ENCODE measurements at places on chromosomes 12 and 14.
A peak's percentile ranks its signal among the peaks of the same experiment; 100 is the strongest.

- peak; percentile 27 for DNase-seq
Observed at GRCh38 chr12:111766608-111767361, at the start of gene ALDH2. ALDH2 (plus strand) TSS chr12:111766933; CDS start chr12:111766983, 50 bp downstream.

DNA sequence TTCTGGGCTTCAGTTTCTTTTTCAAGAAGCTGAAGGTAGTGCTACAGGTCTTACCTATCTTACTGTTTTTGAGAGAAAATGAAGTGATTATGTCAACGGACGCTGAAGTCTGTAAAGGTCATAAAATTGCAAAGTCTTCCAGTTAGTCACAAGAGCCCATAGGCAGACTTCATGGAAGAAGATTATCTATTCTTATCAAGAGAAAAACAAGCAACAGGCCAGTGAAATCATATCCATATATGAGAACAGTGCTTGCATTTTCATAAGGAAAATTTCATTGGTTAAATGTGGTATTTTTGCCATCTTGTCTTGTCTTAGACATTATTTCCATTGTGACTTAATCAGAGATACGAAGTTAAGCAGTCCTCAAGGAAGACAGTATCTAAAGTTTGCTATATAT is 412.7 kb upstream of the SEL1L start:
- no peak for DNase-seq

DNA sequence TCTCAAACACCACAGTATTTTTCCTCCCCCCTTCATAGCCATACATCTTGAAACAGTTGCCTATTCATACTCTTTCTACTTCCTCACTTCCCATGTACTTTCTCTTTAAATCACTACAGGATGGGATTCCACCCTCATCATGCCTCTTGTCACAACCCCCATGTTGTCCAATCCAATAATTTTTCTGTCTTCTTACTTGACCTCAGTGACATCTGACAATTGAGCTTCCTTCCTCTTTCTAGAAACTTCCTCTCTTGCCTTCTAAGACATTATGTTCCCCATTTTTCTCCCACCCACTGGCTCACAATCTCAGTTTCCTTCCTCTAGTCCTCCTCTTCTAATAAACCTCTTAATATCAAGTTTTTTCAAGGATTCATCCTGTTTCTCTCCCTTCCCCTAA is 5.3 kb downstream of the C2CD5 start:
- no peak for DNase-seq

DNA sequence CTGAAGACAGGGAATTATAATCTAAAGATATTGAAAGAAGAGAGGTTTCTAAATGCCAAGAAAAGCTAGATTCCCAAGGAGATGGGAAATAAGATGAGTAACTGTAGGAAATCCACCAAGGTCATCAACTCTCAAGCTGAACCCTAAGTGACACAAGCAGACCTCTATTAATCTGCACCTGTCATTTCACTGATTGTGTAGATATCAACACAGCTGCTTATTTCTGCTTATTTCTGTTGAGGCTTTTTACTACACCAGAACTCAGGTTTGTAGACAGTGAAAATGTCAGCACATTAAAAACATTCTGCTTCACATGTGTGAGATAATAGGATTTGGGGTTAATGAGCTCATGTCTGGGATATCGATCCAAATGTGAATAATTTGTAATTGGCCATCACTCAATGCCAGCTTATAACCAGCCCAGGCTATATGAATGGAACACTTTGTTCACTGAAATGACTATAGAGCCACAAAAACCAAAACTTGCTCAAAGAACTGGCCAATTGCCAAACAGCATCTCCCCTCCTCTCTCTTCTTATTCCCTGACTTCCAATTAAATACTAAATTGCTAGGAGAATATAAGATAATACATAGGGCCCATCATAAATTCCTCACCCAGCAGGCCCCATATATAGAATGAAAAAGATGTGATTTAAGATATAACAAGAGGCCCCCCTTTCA is 188.7 kb upstream of the ARID2 start:
- DNase-seq = no peak

DNA sequence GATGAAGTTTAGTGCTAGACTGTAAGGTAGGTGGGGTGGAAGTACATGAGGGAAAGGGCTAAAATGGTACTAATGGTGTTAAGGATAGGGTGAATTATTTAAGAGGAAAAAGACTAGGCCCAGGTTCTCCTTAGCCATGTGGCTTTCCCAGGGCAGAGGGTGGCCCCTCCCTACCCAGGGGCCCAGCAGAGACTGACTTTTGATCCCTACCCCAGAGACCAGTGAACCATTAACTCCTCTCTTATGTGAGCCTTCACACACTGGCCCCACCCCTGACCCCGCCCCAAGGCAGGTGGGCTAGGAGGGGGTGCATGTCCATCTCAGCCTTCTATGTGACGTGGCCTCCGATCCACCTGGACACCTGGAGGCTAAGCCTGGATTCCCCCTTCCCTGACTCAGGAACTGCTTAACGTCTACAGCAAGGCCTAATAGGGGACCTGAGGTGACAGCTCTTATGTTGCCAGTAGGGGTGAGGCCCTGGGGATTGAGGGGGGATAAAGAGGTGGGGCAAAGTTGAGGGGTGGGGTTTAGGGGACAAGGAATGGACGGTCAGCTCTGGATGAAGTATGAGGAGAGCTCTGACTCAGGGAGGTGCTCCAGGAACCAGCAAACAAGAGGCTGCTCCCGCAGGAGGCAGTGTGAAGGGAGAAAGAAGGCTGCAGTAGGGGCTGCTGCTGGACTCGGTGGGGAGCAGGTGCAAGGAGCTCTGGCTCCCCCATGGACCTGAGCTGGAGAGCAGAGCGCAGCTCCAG is 757 bp downstream of the SLC39A5 start:
- no peak for DNase-seq

DNA sequence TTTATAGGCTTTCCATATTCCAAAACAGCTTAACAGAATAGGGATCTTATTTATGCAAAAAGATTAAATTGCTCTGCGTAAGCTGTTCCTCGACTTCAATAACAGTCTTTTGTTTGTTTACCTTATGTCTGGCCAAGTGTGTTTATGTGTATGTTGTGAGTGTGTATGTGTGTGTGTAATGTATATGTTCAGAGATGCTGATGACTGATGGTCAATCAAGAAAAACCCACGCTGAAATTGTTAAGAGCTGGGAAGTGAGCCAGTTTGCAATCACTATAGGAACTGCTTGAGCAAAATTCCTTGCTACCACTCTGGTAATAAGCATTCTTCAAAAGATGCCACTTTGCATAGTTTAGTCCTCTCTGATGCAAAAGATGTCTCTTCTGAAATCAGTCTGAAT is 59.6 kb downstream of the PRKD1 start:
- DNase-seq = no peak

GRCh38 chr12:630656-631632 is 32.3 kb downstream of the NINJ2 start:
- no peak for DNase-seq

DNA sequence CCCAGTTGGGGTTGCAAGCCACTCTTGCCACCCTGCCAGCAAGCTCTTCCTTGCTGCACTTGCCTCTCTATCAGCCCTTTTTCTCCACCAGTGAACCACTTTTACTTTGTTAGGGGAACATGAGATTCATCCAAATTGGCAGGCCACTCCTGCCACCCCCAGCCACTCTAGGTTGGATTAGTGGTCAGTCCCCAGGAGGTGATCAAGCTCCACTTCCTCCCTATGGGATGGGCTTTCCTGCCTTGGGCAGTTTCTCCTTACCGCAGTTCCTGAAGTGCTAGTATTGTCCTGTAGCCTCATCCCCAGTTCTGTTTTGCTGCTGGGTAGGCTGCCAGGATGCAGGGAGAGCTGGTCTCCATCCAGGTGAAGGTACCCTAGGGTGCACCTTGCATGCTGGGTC is 104.5 kb downstream of the ALG10 start:
- DNase-seq = no peak

- DNase-seq = no peak
Observed at GRCh38 chr12:2581293-2582045, 213.3 kb upstream of the FKBP4 start.

DNA sequence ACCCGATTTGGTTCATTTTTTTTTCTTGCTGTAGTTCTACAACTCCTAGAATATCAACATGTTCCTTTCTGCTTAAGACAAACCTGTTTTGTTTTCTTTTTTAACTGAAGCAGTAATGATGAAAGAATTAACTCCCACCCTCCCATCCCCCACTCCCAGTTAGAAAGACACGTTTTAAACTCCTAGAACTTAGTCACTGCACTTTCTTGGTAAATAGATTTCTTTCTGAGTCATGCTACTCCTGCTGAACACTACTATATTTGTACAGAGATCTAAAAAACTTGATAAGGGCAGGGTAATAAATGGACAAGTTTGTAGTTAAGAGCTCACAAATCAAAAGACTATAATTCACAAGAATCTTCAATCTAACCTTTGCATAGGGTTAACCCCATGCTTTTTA is 118.9 kb upstream of the PTPRB start:
- no peak for DNase-seq

- no peak for DNase-seq
Observed at GRCh38 chr14:101494826-101495225, 66.5 kb upstream of the DIO3 start.

- DNase-seq = no peak
Observed at GRCh38 chr14:55062517-55063351, 11.3 kb downstream of the MAPK1IP1L start.

DNA sequence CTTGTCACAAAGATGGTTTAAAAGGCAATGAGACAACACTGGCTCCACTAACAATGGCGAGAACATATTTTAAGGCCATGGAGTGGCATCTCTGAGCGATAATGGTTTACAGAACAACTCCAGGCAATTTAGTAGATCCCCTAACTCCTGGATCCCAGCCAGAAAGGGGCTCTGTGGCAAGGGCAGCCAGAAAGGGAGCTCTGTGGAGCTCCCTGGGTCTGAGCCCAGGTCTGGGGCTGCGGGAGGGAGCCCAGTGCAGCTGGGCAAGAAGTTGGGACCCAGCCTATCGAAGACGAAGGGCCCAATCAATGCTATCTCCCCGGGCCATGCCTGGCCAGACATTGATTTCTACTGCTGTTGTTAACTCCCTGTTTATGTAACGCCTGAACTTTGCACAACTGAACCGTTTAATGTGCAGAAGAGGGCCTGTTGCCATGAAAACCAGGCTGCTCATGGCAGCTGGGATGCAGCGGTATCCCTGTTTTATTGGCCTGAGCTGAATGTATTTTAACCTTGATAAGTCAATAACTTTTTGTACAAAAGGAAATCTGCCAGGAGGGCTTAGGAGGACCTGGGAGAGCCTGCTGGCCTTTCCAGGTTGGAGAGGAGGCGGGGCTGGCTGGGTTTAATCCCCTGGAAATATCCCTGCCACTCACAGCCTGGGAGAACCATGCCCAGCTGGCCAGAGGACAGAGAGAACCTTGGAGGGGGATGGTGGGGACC is 6.7 kb upstream of the FAM222A start:
- no peak for DNase-seq

DNA sequence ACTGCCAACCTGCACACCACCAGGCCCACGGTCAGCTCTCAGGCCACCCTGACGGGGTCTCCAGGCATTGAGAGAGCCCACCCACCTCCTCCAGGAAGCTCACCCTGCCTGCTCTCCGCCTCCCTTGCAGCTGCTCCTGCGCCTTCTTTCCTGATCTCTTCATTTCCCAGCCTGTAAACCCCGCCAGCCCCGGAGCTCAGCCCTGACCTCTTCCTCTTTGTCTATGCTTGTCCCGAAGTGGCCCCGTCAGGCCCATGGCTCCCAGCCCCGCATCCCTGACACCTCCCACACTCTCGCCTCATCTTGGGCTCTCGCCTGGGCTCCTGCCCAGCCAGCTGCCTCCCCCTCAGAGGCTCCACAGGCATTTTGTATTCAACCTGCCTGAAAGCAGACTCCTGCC is 139.3 kb downstream of the CALM1 start:
- DNase-seq = no peak

GRCh38 chr12:62588916-62589315 is 122.3 kb downstream of the MON2 start:
- DNase-seq = no peak

DNA sequence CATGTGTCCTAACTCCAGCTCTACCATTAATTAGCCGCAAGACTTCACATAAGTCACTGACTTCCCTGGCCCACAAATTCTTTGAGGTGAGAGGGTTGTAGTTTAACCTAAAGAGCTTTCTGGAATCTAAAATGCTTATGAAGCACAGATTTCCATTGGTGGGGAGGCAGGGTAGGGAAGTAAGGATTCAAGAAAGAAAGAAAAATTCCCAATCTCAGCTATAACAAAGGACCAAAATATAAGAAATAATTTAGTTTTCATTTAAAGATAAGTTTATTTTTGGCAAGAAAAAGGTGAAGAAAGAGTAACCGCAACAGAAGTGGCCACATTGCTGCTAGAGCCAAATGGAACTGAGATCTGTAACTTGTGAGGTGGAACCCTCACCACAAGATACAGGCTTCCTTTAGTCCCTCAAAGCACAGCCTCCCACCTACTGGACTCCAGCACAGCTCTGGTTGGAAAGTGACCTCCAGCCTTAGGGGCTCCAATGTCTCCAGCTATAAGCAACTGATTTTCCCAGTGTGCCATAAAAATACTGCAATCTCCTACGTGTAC is 23.6 kb downstream of the DAD1 start:
- DNase-seq = no peak

DNA sequence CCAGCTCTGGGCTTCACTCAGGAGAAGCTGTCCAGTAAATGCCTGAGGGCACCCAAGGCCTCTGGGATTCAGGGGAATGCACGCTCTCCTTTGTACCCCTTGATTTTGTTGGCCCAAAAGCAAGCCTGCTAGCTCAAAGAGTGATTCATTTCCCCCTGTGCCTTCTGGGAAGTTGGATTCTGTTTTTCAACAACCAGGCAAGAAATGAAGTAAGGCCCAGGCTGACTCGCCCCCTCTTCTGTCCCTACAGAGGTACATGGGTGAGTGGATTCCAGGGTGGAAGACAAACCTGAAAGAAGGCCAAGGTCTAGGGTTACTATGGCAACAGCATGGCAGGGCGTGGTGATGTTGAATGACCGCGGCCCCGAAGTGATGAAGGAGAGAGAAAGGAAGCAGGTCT is 9.3 kb upstream of the SERPINA5 start:
- DNase-seq = no peak

GRCh38 chr14:105093431-105094192 is 28.4 kb upstream of the GPR132 start:
- DNase-seq = peak; percentile 9

- DNase-seq = no peak
Observed at GRCh38 chr12:123134271-123134671, 16.6 kb downstream of the PITPNM2 start.

- no peak for DNase-seq
Observed at GRCh38 chr14:32980178-32980901, 41.7 kb downstream of the NPAS3 start.

DNA sequence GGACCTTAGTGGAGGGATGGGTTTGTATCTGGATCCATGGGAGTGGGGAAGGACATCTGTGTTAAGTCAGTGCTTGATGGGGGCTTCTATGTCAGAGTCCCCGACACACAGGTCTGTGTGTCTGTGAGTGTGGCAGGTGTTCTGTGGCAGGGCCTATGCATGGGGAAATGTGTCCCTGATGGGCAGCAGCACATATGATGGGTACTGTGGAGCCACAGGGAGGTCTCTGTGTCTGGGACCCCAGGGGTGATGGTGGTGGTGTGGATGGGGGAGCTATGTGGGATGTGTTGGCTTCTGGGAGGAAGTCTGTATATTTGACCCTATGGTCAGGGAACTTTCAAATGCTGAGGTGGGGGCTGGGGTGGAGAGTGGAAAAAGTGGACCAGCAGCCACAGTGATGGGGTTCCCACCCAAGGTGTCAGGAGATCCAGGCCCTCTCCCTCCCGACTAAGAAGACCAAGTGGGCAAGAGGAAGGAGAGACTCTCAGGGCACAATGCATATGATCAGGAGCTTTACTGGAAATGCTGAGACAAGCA is 16.5 kb downstream of the KRT7 start:
- DNase-seq = no peak

Measured in T1000 (cell line).